ENCODE measurements at places on chromosomes 5 and 9.

GRCh38 chr5:178340187-178340586, 107.6 kb upstream of the PHYKPL start:
- no peak for DNase-seq

GRCh38 chr5:146945617-146946084, 67.1 kb upstream of the PPP2R2B start:
- DNase-seq, result no peak

DNA sequence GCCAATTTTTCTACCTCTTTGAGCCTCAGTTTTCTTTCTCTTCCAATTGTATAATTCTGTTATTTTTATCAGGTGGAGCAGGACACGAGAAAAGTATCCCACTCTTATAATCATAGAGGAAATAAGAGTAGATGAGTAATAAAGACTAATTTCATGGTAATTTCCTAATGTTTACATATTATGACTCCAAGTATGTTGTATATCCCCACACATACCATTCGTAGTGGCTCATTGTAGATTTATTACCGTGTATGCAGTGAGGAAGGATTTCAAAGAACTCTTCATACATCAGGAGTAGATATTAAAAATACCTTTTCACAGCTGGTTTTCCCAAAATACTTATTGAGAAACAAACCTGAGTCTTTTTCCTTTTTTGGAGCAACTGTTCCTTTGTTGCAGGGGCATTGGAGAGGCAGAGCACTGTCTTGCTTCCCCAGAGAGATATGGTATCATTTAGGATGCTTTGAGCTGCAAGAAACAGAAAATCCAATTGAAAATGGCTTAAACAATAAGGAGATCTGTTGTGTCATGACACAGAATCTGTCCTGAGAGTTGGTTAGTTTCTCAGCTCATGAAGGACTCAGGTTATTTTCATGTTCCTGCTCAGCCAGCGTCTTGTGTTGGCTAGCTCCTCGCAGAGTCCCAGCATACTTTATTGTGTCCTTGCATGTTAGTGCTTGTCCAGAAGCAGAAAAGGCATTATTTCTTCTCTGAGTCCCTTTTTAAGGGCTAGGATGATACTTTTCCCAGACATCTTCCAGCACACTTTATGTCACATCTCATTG, 291.2 kb downstream of the ARHGAP26 start:
- DNase-seq, result no peak

- no peak for DNase-seq
These were observed 43.0 kb downstream of the COL23A1 start for GRCh38 chr5:178547052-178547666.

DNA sequence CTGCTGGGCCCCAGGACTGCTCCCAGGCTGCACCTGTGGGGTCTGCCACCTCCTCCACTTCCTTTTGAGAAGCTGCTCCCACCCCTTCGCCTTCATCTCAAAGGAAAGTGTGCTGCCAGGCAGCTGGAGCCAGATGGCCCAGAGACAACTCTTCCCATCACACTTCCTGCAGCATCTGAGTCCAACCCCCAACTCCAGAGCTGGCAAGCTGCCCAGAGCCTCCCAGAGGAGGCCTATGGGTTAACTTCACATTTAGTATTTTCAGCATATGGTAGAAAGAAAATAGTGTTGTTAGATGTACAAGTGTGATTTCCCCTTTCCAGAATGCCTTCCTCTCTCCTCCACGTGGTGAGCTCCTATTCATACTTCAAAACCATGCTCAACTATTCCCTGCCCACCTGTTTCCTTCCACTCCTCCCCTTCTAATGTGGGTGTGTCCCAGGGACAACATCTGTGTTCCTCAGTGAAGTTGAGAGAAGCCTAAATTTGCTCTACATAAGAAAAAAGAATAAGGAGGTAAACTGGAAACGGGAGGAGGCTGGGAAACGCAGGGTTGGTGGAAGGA, 38.6 kb upstream of the KCNMB1 start:
- DNase-seq, result no peak

DNA sequence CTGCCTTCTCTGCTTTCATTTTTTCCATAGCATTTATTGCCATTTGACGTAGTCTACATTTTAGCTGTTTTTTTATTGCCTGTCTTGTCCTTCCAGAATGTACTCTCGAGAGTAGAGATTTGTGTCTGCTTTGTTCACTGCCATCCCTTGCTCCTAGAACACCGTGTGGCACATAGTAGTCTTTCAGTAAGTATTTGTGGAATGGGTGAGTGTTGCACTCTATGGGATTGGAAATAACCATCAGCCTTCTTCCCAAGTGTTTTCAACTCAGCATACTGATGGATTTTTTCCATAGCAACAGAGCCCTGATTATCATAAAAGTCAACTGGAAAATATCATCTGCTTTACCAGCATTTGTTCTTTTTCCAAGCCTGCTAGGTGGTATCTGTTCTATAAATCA, 462.6 kb downstream of the ENC1 start:
- DNase-seq, result no peak

DNA sequence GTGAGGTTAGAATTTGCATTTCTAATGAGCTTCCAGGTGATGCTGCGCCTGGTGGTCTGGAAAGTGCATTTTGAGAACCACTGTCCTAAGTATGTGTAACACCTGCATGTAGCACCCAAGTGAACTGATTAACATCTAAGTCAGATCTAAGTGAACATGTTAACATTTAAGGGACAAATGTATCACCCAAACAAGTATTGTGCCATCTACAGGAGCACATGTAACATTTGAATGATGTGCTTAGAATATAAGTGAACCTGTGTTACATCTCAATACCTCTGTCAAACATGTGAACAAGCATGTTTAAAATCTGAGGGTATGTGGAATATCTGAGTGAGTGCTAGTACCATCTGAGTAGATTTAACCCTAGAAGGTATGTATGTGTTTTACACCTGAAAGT, 68.7 kb downstream of the PLPPR1 start:
- DNase-seq, result no peak

DNA sequence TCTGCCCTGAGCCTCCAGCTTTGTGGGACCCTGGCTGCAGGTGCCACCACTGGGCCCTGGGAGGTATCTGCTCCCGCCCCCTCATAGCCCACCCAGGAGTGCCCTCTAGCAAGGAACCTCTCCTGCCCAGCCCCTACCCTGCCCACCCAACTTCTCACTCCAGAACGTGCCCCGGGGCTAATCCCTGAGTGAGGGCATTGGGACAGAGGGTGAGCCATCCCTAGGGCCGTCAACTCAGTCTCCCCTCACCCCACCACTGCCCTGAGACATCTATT, 2.7 kb upstream of the RASGEF1C start:
- no peak for DNase-seq

GRCh38 chr5:17402289-17403121, 95.5 kb upstream of the TAF11L2 start:
- DNase-seq, result no peak

DNA sequence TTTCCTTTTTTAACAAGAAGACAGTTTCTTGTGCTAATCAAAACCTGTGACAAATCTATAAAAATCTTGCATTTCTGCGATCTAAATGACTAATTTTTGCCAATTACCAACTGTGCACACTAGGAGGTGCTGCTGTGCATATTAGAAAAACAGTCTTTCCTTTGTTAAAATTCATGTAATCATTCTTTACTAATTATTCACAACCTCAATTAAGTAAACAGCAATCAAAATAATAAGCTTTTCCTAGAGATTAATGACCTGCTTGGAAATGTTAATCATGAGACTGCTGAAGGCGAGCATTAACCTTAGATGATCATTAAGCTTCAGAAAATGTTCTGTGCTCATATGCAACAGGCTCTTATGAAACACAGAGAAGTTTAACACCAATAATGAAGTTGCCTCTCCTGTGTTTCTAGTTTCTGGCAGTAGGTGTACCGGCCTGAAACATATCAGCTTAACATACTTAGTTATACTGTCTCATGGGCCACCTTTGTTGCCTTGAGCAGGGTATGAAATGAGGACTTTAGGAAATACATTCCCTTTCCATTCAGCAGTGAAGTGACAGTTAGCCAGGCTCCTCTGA, 17.7 kb downstream of the RFESD start:
- DNase-seq, result no peak

DNA sequence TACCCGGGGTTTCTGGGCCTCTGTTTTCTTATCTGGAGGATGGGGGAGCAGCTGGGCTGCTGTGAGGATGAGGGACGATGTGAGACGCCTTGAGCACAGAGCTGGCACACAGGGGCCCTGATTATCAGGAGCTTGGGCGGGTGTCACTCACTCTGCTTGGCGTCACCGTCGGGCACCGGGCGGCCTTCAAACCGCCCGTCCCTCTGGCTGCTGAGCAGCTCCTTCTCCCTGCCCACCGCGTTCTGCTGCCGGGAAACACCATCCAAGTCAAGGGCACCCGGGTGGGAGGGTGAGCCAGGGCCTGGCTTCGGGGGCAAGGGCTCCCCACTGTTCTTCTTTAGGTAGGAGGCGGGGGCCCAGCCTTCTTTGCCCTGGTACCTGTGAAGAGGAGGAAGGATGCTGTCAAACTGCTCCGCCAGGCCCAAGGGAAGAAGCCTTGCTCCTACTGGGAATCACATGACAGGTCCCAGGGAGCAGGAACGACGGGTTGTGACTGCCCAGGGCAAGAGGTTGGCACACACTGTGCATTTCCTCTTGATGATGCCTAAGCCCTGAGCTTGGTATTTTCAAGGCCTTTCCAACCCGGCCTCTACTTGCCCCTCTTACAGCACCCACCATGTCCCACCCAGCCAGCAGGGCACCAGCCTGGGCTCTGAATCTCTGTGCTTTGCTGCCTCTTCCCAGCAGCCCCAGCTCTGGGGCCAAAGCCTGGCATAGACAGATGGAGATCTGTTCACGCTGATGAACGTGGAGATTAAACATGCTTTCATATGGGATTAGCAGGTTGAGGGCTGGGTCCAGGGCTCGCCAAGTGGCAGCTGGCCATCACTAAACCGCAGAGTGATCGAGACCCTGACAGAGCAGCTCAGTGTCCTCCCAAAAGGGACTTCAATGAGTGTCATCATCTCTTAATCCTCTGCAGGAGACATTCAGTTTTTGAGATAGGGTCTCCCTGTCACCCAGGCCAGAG, 66.9 kb upstream of the UBTD2 start:
- no peak for DNase-seq

DNA sequence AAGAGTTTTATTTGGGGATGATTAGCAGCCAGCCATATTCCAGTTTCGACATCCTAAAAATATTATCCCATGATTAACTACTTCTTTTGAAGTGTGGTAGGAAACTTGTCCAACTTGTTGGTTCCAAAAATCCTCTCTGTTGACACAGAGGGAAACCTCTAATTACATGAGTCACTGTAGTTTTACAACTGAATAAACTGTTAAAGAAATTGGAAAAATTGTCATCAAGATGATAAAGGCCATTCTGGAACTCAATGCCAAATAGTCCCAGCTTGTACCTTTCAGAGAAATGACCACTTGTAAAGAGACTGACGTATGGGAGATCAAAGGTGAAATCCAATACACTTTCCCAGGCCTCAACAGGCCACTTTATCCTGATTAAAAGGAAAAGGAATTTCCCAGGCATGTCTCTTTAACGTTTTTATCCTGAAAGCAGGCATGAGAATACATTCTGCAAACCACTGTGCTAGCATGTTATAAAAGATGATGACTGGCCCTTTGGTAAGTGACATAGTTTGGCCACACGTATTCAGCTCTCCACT, 261.6 kb downstream of the GLIS3 start:
- DNase-seq, result no peak

DNA sequence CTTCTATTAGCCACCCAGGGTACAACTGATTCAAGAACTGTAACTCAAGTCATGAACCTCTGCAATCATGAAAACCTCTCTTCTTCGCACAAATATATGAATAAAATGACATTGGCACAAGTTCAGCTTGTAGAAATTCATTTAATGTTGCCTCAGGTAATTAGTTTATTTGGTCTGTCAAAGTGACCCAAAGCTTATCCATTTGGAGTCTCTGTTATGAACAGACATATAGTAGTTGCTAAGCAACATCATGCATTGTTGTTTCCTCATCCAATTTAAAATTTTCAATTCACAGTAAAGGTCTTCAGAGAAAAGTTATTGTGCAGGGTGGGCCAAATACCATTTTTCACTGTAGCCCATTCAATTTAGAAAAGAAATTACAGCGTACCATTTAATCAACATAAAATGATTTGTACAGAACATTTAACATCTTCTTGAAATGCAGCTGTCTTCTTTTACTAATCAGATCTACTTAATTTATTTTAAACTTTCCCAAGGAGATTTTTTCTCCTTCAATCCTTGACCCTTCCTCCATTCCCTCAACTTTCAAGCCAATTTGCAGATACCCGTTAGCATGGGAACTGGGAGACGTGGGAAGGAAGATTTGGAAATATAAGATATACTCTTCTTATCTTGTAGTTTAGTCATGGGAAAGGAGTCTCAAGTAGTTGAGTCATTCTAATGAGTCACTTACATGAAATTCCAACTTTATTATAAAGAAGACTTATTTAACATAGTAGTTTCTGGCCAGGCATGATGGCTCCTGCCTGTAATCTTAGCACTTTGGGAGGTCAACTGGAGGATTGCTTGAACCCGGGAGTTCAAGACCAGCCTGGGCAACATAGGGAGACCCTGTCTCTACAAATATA, 231.3 kb downstream of the ATPSCKMT start:
- DNase-seq, result no peak

DNA sequence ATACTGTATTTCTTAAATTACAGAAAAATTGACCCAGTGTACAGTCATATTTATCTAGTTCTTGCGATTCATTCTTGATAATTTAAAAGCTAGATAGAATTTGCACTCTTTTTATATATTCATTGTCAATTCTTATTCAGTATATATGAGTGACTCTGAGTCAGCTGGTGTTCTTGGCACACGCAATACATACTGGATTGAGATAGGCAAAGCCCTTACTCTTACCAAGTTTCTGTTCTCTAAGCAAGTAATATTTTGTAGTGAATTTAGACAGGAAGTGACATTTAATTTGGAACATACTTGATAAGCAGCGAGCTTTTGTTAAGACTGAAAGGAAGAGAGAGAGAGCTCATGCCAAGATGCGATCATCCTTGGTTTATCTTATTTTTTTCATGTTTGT, 57.7 kb downstream of the GPBP1 start:
- no peak for DNase-seq

GRCh38 chr5:130136300-130136699, 232.0 kb downstream of the CHSY3 start:
- no peak for DNase-seq

DNA sequence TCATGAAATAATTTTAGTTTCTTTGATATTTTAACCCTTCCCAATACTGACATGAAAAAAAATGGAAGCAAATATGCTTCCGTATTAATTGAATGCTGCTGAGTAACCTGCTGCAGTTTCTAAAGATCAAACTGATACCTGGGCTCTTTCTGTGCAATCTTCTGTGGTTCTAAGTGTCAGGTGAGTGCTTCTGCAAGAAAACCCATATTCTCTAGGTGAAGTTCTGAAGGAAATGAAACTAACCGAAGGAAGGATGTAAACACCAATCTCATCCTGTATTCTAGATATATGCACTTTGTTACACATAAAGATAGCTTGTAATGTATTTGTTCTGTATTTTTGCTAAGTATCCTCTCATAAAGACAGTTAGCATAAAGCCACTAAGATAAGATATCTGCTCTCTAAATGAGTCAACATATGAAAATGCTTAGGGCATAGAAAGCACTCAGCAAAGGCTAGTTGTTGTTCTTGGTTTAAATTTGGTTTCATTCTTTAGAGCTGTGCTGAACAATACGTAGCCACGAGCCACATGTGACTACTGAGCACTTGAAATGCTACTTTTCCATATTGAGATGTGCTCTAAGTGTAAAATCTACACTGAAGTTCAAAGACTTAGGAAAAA, 52.0 kb downstream of the ITGA2 start:
- DNase-seq, result no peak

GRCh38 chr5:139676951-139677735, 29.0 kb downstream of the CXXC5 start:
- no peak for DNase-seq

Measured in CD4-positive, alpha-beta T cell treated with Interferon gamma for 1 hour (primary cell).